ENCODE measurements at places on chromosomes 16 and 17.
A peak's percentile ranks its signal among the peaks of the same experiment; 100 is the strongest.

- peak; percentile 57 for DNase-seq
Measured at GRCh38 chr16:89721546-89722391, 432 bp downstream of the ZNF276 start.

DNA sequence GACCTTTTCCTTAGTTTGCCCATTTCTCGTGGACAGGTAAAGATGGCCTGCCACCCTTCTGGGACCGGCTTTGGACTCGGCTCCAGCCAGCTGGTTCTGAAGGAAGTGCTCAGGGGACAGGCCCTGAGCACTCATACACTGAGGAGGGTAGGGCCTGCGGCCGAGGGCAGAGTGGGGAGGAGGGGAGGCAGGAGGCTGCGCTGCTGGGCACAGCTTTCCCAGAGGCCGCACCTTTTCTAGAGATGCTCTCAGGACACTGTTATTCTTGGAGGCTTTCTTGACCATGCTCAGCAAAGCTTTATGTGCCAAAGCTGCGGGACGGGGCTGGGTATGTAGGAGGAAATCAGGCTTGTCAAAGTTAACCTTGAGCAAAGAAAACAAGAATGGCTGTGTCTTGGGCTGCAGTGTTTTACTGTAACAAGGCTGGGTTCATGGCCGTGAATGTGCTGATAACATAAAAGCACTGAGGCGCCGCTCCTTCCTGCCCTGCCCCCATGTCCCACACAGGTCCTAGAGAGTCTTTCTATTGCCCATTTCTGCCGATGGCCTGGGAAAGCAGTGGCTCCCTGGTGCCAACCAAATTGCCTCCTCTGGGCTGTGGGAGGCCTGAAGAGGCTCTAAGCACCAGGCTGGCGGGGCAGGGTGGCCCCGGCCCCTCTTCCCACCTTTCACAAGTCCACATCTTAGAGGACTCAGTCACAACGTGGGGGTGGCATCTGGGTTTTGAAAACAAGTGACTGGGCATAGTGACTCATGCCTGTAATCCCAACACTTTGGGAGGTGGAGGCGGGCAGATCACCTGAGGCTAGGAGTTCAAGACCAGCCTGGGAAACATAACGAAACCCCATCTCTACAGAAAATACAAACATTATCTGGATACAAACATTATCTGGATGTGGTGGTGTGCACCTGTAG lies 22.3 kb upstream of the TIMP2 start:
- DNase-seq, result no peak

DNA sequence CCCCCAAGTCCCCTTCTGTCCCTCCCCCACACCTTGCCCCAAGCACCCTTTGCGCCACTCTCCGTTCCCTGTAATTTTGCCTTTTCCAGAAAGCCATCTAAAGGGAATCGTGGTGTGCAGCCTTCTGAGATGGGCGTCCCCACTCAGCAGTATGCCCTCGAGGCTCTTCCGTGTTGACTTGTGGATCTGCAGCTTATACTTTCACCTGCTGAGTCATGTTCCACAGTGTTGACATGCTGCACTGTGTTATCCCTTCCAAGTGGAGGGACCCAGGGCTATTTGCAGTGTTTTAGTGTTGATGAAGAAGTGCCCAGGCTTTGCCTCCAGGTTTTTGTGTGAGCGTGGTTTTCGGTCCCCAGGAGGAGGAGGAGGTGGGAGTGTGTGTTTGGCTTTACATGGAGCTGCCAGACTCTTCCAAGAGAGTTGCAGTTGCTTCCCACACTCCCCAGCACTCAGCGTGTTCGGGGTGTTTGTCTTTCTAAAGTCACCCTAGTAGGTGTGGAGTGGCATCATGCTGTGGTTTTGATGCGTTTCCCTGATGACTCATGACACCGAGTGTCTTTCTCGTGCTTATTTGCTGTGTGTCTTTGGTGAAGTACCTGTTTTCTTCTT lies 32.1 kb upstream of the JPT2 start:
- DNase-seq, result peak; percentile 87

DNA sequence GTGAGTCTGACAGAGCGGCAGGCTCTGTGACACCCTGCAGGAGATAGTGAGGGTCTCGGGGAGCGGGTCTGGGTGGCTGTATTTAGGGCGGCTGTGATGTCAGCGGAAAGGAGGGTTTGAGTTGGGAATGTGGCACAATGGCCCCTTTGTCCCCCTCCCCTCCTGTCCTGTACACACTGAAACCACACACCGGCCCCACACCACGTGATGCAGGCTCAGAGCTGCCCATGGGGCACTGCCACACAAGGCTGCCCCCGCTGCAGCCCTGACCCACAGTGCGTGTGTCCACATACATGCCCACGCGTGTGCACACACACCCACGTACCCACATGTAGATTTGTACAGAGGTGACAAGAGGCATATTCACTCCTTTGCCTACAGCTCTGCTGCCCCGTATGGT lies 15.3 kb downstream of the SGCA start:
- DNase-seq, result no peak

DNA sequence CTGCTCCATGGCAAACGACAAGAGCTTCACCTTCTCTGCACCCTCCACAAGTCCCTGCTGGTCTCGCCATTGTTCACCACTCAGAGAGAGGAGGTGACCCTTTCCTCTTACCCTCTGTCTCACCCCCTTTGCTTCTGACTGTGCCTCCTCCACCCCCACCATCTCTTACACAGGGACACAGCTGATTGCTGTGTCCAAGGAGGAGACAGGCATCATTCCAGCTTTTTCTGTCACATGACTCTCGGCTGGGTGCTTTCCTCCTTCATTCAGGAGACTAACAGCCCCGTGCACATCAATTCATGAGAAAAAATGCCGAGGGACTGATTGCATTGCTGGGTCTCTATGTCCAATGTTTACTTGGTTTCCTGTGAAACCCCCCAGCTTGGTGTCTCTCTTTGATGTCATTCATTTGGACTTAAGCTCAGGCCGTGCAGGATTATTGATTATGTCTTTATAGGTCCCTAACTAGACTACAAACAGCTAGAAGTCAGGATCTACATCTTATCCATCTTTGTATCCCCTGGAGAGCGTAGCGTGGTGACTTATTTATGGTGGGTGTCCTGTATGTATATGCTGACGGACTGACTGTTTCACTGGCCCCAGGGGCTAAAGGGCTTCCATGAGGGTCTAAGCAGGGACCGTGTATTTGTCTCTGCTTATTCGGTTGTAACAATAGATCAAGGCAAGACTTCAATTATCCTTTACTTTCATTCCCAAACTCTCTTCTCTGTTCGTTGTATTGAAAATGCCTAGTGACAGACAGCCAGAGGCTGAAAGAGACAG lies 82.2 kb upstream of the CDH13 start:
- no peak for DNase-seq

DNA sequence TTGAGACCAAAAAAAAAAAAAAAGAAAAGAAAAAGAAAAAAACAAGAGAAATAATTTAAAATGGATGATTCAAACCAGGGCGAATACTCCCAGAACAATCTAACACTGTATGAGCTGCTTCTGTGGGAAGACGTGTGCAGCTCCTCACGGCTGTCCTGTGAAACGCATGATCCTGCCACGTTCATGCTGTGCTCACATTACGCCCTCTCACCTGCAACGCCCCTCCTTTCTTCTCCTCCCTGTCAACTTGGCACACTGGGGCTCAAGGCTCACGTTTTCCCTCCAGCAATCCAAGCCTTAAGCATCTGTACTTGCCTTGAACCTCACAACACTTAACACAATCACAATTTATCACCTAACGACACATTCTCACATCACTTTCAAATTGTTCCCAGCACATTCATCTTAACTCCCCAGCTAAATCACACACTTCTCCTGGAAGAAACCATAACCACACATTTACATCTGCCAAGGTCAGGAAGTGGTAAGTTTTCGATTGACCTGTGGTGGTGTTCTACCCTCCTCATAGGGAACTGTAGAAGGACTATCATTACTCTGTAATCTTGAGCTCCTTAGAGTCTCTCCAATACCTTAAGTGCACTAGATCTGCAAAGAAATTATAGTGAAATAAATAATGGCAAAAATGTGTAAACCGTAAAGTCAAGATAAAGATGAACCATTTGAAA lies 29.1 kb downstream of the MBTPS1 start:
- DNase-seq, result no peak

GRCh38 chr17:58639681-58640080 lies 52.2 kb downstream of the TEX14 start:
- no peak for DNase-seq

DNA sequence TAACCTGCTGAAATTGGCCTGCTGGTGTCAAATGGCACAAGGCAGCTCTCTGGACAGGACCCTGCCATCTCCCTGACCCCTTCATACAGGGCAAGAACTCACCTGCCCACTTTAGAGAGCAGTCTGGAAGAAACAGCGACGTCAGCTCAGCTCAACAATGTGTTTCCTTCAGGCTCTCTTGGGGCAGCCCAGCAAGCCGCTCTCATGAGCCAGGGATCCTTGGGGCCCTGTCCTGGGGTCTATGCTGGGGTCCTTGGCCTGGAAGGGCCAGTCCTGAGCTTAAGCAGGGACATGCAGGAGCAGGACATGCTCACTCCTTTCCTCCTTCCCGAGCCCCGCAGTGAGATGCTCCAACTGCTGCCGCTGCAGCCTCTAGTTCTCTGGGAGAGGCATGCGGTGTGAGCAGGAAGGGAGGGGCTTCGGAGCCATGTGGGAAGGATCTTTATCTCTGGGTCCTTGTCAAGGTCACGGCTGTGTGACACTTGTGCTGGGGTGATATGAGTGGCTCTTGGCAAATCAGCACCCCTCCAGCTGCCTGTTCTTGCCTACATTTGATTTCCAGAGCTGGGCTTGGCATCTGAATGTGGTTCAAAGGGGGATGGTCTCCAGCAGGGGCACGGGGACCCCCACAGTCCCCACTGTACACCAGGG lies 3.4 kb downstream of the C1QTNF1 start:
- DNase-seq, result no peak

- no peak for DNase-seq
Measured at GRCh38 chr17:2947996-2948550, 115.3 kb downstream of the OR1D5 start.

- no peak for DNase-seq
Measured at GRCh38 chr16:74999609-75000480, 1.0 kb downstream of the ZNRF1 start.

GRCh38 chr17:52790359-52790955 lies 631.9 kb upstream of the CA10 start:
- no peak for DNase-seq

GRCh38 chr17:48155889-48156611 lies 48.5 kb downstream of the SNX11 start:
- DNase-seq, result no peak

- DNase-seq, result peak; percentile 22
Measured at GRCh38 chr17:3911271-3912053, 4.8 kb downstream of the P2RX1 start.

DNA sequence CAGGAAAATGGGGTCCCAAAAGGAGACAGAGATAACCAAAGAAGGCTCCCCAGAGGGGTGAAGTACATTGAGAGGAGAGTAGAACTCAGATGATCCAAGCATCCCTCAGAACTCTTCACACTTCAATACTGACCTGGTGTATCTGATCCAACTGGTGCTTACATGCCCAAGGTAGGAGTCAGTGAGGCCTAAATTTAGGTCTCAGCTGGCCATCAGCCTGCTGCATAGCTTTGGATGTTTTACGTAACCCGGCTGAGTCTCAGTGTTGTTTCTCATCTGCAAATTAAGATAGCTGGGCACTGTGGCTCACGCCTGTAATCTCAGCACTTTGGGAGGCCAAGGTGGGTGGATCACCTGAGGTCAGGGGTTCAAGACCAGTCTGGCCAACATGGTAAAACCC lies 11.6 kb upstream of the GOSR2 start:
- DNase-seq, result no peak

GRCh38 chr16:68487203-68487514 lies 38.9 kb upstream of the SMPD3 start:
- DNase-seq, result no peak

- DNase-seq, result no peak
Measured at GRCh38 chr16:87057951-87058560, 259.1 kb downstream of the C16orf95 start.

DNA sequence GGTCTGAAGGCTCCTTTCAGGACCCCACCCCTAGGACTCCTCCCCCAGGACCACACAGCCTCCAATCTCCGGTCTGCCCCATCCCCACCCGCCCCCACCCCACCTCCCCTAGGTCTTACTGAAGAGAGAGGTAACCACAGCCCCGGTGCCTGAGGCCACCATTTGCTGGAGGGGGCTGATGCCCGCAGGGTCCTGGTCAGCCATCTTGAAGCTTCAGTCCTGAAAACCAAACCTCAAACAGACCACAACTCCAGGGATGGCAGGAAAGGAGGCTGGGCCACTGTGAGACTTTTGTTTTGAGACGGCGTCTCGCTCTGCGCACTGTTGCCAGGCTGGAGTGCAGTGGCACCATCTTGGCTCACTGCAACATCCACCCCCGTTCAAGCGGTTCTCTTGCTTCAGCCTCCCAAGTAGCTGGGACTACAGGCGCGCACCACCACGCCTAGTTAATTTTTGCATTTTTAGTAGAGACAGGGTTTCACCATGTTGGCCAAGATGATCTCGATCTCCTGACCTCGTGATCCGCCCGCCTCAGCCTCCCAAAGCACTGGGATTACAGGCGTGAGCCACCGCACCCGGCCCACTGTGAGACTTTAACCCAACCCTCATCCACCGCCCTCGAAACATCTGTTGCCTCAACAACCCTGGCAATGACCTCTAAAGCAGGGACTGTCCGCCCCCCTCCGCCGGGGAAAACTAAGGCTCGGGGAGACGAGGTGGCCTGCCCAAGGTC lies 1.1 kb downstream of the SLC25A39 start:
- no peak for DNase-seq

- DNase-seq, result peak; percentile 44
Measured at GRCh38 chr16:648071-648780, 939 bp upstream of the WDR90 start.

Measured in inflammatory macrophage treated with lipopolysaccharide for 1 hour (primary cell).